ENCODE measurements at places on chromosomes 3 and 15.

GRCh38 chr3:130323503-130323902, 22.0 kb upstream of the COL6A5 start:
- no peak for DNase-seq

DNA sequence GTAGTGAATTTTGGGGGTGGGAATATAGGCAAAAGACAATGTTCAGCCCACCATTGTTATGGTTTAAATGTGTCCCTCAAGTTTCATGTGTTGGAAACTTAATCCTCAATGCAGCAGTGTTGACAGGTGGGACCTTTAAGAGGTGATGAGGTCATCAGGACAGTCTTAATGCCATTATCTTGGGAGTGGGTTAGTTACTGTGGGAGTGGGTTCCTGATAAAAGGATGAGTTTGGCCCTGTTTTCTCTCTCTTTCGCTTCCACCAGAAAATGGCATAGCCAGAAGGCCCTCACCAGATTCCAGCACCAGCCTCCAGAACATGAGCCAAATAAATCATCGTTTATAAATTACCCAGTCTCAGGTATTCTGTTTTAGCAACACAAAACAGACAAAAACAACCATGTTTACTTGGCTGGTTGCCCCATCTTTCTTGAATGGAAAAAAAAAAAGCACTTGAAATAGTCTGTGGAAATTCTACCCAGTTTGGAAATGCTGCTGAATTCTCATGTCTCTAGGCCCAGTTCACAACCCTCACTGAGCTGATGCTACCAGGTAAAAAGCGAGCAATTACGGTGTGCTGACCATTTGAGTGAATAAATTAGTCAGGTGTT, 31.0 kb upstream of the MFSD1 start:
- no peak for DNase-seq

DNA sequence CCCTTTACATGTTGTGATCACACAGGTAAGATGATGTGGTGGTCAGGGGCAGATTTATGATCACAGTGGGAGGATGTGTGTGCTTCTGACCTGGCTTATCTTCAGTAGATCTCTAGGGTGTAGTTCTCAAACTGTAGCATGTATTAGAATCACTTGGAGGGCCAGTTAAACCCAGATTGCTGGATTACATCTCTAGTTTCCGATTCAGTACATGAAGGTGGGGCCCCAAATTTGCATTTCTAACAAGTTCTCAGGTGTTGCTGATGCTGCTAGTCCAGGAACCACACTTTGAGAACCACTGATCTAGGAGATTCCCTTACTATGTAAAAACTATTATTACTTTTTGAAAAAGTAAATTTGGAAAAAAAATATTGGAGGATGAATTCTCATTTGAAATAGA, 199.3 kb upstream of the GOLIM4 start:
- DNase-seq: no peak

DNA sequence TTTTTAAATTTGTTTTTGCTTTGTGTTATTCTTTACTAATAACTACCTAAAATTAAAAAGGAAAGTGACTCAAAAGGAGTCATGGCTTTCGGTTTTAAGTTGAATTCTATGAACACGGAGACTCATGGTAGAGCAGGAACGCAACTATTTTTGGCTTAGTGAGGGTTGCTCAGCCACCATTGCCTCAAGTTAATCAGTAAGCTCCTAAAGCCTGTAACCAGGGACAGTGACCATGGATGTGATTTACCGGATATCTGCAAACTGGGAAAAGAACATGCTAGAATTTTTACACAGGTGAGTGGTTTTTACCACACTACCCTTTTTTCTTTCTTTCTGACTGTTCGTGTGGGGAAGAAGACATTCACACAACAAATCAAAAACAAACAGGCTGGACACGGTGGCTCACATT, 11.8 kb downstream of the SLC12A8 start:
- DNase-seq: no peak

DNA sequence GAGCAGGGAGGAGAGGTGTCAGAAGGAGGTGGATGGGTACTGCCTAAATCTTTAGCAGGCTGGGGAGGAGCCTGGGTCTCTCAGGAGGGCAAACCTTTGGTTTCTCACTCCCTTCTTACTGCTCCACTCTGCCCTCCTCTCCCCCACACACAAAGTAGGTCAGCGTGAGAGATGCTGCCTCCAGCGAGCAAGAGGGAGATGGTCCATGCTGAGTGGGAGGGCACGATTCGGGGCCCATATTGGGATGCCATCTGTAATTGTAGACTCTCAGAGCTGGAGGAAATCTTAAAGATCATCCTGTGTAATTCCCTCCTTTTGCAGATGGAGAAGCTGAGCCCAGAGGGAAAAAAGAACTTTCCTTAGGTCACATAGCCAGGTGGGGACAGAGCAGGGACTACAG, 34.2 kb upstream of the SYN2 start:
- no peak for DNase-seq

DNA sequence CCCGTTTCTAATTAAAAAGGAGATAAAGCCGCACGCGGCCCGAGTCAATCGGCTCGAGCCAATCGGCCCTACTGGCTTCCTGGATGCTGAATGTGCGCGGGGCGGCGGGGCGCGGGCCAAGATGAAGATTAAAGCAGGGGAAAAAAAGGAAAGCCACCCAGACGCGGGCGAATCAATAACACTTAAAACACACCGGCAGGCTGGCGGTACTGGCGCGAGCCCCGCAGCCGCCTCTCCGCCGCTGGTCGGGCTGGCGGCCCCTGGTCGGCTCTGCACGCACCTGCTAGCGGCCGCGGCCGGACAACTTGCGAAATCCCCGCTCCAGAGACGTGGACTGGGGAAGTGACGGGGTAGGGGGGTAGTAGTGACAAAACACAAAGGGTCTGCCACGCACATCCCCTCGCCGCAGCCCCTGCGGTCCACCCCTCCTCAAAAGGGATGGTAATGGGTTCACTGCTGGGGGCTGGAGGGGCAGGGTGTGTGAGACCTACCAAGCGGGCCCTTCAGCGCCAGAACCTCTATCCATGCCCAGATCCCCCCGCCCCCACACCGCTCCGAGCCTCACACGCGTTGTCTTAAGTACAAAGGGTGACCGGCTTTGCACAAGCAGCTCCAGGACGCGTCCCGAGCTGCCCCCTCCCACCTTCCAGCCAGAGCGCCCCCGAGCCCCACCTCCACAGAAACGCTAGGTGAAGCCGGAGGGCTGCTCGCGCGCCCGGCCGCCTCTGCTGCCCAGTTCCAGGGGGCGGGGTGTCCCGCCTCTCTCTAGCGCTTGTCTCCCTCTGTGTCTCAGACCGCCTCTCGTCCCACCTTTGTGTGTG, 1.4 kb downstream of the WNT7A start:
- no peak for DNase-seq

All from H54 (cell line).